ENCODE measurements at places on chromosomes 7 and 10.

DNA sequence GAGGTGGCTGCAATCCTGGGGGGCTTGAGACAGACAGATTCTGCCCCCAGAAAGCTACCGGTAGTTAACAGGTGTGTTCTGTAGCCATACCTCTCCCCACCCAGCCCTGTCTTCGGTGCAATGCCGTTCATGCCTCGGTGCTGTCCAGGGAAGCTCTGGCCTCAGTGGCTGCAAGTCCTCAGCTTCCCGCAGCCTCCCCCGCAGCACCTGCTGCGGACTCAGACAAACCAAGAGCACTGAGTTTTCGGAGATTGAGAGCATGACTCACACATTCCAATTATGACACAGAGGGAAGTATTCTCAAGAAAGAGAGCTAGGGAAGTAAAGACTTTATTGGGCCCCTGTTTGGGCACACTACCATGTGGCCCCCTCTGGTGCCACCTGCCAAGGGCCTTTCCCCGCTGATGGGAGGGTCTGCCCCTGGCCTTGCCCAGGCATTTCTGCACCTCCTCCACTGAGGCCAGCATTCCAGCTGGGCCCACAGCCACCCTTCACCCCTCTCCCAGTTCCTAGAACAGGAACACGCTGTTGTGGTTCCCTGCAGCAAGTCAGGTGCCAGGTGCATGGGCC lies 30.2 kb upstream of the EZH2 start:
- no peak for DNase-seq

GRCh38 chr7:54591404-54592386 lies 49.5 kb downstream of the VSTM2A start:
- no peak for DNase-seq

DNA sequence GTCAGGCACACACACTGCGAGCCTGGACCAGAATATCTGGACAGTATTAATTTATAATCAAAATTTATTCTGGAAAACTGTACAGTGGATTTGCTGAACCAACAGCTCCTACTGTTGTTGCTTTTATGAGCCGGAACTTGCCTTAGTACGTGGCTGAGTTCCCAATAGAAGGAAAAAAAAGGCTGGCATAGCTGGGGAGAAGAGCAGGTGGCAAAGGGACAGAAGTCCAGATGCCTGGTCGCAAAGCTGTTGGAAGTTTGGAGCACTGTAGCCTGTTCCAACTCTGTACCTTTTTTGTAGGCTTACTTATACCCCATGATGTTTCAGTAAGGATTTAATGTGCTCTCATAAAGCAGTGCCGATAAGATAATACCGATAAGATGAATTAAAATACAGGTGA lies 333.8 kb downstream of the ABCA13 start:
- DNase-seq: no peak

DNA sequence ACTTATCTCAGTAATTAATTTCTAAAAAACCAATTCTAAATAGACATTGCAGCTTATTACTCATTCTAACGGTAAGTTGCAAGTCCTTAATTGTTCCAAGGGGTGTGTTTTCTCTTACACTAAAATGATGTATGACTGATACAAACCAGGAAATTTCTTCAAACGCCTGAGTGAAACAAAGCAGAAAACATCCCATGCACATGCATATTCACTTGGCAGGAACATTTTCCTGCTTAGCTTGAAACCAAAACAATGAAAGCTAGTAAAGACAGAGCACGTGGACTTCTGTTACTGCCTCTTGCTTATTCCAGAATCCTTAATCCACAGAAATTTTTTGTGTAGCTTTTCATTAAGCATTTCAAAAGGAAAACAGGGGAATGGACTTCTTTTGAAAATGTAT lies 187.7 kb downstream of the MTERF1 start:
- no peak for DNase-seq

DNA sequence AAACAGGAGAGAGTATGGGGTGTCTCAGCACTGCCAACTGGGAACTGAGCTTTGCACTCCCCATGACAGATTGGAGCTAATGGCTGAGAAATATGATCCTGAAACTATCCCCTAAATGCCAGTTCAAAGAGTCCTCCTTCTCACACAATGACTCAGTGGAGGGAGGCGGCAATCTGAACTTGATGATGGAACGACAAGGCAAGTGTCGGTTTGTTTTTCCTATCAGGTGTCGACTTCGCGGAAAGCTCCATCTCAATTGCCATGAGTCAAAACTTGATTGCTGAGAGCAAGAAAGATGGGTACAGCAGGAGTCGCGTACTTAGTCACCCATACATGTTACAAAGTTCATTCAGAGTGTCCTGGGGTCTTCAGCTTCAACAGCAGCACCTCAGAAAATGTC lies 52.5 kb downstream of the NPY start:
- DNase-seq: no peak

- DNase-seq: no peak
These were observed 30.5 kb downstream of the FZD1 start for GRCh38 chr7:91294639-91295220.

DNA sequence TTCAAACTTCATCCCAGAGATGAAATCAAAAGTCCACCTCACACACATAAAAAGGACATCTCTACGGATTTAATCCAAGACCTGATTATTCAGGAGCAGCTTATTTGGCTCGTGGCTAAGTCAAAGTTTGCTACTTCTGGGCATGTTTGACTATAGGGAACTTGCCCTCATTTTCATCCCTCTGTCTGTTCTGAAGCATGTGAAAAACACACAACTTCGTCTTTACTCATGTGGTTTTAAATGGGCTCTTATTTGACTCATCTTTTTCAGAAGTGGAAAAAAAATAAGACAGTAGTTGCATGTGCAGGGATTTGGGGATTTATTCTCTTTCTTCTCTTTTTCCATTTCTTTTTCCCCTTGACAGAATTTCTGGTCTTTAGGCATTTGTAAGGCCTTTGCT lies 295.9 kb downstream of the TFEC start:
- DNase-seq: no peak

GRCh38 chr7:44186736-44187135 lies 2.5 kb downstream of the GCK start:
- no peak for DNase-seq

DNA sequence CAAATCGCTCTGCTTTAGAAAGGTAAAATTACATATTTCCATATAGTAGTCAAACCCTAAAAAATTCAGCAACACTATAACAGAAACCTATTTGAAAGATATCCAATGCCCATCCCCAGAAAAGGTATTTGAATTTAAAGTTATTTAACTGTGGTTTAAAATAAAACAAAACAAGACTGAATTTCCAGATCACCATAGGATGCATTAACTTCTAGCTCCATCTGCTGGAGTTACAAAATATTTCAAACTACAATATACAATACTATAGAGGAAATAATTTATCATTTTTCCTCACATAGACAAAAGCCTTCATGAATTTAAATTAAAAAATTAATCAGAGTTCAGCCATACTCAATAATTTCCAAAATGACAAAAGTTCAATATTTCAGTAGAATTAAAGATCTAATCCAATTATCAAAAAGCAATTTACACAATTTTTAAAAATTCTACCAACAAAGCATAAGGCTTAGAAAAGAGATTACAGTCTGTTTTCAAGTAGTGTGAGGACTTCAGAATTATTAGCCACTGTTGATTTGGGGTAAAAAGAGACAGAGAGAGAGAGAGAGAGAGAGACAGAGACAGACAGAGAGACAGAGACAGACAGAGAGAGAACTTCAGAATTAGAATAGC lies 75.9 kb downstream of the LMBR1 start:
- no peak for DNase-seq

- DNase-seq: no peak
These were observed 204.1 kb downstream of the PHF14 start for GRCh38 chr7:11177793-11178192.

DNA sequence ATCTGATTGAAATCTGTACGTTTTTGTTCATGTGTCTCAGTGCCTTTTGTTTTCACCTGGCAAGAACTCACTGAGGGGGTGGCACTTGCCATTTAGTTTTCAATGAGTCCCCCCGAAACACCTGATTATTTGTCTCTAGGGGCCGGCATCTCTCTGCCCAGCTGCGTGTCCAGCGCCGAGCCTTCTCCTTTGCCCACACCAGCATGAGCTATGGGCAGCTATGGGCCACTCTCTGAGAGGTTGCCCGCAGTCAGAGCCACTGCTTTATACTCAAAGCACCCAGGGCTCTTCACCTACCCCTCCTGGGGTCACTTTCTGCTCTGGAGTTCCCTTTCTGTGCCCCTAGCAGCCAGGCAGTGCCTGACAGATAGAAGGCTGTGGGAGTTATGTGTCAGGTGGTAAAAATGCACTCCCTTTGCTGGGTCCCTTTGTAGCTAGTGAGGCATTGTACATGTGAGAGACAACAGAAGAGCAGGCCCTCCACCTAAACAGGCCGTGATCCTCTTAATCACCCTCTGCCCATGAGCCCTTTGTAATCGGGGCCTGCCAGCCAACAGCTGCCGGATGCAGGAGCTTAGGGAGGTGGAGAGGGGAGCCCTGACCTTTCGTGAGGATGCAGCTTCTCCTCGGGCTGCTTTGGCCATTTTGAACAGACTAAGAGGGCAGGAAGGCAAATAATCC lies 133.1 kb upstream of the NPS start:
- no peak for DNase-seq

DNA sequence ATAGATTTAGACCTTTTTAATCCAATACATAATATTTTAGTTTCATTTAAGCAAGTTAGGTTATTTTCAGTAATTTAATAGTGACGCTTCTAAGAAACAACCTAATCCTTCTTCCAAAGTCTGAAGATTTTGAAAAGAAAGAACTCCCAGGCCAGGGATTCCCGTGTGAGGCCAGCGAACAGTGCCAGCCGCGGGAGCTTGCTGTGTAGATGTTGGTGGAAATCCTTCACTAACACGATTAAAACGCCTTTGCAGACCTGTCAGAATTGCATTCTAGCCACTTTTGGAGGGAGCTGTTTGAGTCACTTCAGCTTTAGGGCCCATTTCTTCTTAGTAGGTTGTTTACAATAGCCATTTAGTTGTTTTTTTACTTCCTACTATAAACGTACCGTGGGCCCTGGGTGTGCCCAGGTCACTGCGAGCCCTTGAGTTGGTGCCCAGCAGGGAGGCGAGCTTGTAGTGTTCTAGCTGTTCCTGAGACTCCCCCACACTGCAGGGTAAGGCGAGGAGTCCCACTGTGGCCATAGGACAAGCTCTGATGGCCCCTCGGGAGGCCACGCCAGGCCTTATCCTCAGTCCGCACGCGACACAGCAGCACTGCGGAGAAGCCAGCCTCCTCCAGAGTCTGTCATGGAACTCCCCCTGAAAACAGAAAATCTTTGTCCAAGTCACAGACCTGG lies 32.3 kb downstream of the PPP2R2D start:
- DNase-seq: no peak

DNA sequence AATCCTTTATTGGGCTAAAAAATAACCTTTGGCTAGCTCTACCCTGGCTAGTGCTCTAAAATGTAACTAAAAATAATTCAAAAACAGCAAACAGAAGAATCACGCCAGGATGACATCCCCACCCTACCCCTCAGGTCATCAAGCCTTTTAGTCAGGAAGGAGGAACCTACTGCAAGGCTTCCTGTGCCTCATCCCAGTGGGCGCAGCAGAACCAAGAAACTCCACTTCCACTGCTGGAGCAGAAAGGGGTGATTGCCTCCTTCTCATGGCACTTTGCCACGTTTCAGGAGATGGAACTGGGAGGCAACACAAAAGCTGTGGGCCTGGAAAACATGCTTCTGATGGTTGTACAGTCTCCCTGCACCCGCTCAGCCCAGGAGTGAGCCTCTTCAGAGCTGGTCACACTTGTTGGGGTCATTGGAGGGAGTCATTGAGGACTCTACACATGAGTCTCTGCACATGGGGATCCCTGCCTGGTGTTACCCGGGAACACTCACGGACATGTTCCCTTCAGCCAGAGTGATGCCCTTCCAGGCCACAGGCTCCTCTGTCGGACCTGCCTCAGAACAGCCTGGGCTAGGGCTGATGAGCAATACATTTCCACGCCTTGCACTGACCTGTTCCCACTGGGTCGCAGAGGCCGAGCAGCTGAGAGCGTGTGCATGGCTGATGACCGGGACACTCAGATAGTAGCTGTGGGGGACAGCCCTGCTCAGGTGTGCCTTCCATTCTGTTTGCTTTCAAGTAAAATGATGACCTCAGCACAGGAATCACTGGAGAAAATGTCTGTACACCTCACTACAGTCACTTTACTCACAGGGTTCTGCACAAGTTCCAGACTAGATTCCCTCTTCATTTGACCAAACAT lies 355.3 kb downstream of the FGFR2 start:
- DNase-seq: no peak

GRCh38 chr7:133730360-133730759 lies 396.8 kb upstream of the LRGUK start:
- no peak for DNase-seq

DNA sequence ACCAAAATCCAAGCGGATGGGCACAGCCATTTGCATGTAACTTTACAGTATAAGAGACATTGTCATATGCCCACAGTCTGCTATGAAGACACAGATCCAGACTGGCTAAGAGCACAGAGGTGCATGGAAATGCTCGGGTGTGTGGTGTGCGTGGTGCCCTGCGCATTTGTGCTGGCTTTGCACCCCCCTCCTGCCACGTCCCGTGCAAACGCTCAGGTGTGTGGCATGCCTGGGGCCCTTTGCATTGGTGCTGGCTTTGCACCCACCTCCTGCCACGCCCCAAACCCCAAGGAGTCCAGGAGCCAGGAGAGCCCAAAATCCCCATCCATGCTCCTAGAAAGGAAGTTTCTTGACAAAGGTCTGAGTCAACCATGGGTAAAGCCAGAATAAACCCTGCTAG lies 306.2 kb downstream of the PTPRN2 start:
- no peak for DNase-seq

All from GDM1 (cell line).